NCI-H446 treated with DMSO at 0.1 percent for 48 hours (cell line): ENCODE measurements at places on chromosomes 3 and 15.
A peak's percentile ranks its signal among the peaks of the same experiment; 100 is the strongest.

DNA sequence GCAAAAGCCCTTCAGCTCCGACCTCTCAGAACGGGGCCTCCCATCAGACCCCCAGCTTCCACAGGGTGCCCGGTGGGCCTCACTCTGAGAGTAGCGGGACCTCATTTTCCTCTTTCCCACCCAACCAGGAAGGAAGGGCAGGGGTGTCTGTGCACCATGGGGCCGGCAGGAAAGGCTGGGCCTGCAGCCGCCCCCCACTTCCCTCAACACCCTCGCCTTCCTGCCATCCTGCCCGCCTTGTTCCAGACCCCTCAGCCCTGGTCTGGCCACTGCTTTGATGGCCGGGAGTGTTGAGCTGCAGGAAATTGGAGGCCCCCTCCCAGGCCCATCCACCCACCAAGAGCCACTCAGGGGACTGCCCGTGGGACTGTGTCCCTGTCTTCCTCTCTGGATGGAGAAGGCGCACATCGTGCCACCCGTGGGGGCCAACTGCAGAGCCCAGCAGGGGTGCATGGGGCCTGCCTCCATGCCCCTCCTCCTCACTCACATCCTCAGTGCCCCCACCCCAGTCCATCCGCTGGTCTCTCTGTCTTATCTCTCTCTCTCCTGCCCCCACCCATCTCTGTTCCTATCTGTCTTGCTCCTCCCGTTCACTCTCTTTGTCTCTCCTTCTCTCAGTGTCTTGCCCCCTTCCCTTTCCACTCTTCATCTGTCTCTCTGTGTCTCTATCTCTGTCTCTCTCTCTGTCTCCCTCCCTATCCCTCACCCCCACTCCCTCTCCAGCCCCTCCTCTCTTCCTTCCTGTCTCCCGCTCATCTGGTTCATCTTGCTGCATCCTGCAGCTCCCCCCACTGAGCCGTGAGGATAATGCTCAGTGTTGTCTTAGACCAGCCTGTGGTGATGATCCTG is 1.8 kb upstream of the PLXND1 start:
- no peak for DNase-seq

DNA sequence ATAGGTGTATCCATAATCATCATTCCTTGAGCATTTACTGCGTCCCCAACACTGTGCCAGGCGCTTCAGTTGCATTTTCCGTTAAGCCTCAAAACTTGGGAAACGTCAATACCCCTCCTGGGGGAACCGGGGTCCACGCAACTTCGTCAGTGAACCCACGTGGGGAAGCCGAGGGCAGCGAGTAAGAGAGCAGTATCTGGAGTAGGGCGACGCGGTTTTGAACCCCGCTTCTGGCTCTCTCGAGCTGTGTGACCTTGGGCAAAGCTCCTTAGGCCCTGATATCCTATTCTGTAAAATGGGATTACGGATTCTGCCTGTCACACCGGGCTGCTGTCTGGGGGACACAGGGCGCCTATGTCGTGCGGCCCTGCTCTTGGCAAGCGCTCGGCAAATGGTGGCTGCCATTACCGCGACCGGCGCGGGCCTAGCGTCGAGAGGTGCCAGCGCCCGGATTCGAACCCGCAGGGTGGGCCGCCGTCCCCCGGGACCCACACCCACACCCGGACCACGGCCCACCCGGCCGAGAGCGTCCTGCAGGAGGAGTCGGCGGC is 590 bp downstream of the POLG start:
- no peak for DNase-seq

GRCh38 chr3:14598143-14598569 is 53.4 kb upstream of the CCDC174 start:
- no peak for DNase-seq

DNA sequence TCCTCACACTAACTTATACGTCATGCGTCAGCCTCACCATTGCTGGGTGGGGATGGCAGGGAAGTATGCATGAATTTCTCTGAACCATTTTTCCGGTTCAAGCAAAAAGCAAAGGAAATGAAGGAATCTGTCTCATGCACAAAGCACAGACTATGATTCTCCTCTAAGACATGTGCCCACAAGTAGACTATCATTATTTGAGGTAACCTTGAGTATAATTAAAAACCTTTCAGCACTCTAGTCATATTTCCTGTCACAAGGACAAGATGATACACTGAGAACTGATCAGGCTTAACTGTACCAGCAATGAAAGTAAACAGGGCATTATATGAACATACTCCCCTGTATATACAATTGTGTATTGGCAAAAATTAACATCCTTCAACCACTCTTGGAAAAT is 56.7 kb upstream of the TSC22D2 start:
- DNase-seq, result no peak

DNA sequence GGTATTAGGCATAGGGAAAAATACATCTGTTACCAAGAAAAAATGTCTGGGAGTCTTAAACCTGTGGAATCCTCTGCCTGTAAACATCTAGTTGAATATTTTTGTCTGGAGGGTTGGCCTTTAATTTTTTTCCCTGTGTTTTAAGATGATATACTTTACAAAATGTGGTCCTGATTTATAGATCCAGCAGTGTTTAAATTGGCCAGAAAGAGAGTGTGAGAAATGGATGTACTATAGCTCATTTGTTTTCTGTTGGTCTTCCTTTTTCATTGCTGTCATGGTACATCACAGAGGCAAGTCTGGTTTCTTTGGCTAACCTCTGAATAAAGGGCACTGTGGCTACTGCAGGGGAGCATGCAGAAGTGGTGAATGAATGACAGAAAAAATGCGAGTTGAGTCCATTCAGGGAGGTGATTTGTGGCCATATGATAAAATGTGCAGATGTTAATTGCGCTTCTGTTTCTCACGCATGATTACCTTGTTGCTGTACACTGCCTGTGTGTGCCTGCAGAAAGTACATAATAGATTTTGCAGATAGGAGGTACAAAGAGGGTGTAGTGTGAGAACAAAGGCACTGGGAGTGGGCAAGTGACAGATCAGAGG is 150.0 kb downstream of the NFKBIZ start:
- no peak for DNase-seq

GRCh38 chr15:89071471-89071870 is 16.8 kb upstream of the ABHD2 start:
- no peak for DNase-seq

- DNase-seq, result peak; percentile 94
Measured at GRCh38 chr3:192371870-192372400, 355.4 kb downstream of the FGF12 start.

DNA sequence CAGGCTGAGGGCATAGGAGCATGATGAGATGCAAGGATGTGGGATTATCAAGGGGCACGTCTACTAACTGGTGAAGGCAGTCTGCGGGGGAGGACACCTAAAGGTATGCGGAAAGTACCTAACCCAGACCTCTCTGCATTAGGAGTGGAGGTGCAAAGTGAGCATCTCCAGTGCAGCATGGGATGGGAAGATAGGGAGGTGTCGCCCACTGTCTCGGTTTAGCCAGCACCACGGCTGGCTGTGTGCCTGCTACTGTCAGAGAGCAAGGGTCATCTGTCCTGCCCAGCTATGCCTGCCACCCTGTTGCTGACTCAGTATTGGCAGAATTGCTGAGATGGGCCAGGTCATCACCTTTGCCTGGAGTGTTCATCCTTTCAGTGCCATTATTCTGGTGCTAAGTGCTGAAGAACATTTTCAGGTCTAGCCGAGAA is 40.1 kb downstream of the OXNAD1 start:
- no peak for DNase-seq

- DNase-seq, result no peak
Measured at GRCh38 chr3:106620646-106621045, 751.8 kb upstream of the CBLB start.

GRCh38 chr3:55645422-55645821 is 158.3 kb upstream of the WNT5A start:
- DNase-seq, result no peak

DNA sequence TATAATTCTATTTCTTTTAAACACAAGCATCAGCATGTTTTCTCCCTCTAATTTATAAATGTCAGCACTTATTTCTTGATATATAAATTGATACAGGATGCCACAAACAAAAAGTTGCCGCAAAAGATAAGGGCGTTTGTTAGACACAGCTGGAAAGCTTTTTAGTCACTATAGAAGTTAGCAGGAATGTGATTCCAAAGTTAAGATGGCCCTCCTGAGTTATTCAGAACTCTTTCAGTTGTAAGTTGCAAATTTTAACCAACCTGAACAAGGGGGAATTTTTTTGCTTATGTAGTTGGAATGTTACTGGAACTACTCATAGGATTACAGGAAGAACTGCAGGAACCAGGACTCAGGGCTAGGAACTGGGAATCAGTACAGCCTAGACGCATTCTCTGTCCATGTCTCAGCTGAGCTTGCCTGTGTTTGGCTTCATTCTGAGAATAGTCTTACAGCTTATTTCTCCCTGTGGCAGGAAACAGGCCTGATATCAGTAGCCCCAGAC is 166.3 kb downstream of the VGLL4 start:
- no peak for DNase-seq

GRCh38 chr3:127776347-127776746 is 46.0 kb downstream of the MGLL start:
- DNase-seq, result no peak

DNA sequence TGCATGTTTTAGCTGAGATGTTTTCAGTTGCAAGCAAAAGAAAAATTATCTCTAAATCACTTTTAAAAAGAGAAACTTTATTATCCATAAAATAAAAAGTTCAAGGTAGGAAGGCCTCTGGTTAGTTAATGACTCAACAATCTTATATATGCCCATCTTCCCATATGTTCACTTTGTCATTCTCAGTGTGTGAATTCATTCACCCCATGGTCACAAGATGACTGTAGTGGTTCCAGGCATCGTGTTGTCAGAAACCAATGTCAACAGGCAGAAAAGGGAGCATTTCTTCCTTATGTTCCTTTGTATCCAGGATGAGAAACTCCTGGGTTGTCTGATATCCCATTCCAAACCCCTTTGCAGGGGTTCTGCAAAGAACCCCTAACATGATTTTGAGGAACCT is 119.9 kb upstream of the RAP2B start:
- no peak for DNase-seq

- DNase-seq, result no peak
Measured at GRCh38 chr15:82098674-82099073, 52.9 kb upstream of the MEX3B start.

GRCh38 chr3:58766587-58767282 is 100.2 kb upstream of the FAM3D start:
- DNase-seq, result no peak

- no peak for DNase-seq
Measured at GRCh38 chr15:43266834-43267233, at the start of gene TGM5. Gene TGM5, minus strand, starts transcription at chr15:43266928. Its CDS starts 79 bp downstream, at chr15:43266849.

- DNase-seq, result no peak
Measured at GRCh38 chr15:36545467-36545992, 33.9 kb upstream of the CDIN1 start.

GRCh38 chr3:123376451-123377242 is 72.2 kb downstream of the ADCY5 start:
- no peak for DNase-seq

- DNase-seq, result no peak
Measured at GRCh38 chr3:135576751-135577150, 388.8 kb upstream of the PPP2R3A start.

- no peak for DNase-seq
Measured at GRCh38 chr3:193942516-193943055, 193.4 kb upstream of the HES1 start.

DNA sequence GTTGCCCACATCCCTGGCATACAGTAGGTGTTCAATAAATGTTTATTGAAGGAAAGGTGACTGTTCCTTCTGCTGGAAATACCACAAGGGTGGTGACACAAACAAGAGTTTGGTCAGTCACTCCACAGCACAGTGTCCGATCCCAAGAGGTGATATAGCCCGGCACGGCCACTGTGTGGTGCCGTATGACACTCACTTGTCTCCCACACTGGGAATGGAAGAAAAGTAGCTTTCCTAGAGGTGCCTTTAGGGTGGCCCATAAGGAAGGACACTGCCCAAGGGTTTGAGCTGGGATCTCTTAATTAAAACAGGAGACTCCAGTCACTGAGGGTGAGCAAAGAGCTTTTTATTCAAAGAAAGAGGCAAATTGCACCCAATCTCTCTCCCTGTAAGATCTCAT is 40.5 kb downstream of the TGM4 start:
- no peak for DNase-seq

DNA sequence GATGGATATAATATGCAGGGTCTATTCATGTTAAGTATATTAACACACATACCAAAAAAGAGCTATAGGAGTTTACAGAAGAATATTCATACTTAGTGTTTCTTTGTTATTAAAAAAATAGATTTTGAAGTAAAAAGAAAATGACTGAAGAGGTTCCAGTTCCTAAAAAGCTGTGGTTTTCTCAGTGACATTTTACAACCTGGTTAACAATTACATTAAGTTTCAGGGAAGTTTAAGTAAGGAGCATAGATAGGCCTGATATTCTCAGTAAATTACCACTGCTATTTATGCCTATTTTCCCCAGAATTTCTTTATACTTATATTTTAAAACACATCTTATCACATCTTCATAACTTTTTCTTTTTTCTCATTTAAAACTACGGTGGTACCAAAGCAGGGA is 43.6 kb upstream of the SPTSSB start:
- DNase-seq, result no peak

DNA sequence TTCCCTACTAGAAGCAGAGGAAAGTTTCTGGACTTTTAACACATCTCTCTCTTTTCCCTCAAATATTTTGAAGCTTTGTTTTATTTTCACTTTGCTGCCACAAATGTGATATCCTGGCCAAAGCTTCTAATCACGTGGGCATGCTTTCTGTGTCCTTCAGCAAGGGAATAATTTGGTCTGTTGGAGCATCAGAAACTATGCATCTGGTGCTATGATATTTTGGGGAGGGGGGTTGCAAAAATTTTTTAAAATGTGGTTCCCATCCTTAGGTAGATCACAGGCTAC is 254.2 kb downstream of the GAP43 start:
- no peak for DNase-seq

- no peak for DNase-seq
Measured at GRCh38 chr3:14410503-14411165, 8.2 kb downstream of the SLC6A6 start.

GRCh38 chr3:183099026-183099837 is at the start of gene MCCC1:
Gene MCCC1, minus strand, starts transcription at chr3:183099496. Its CDS starts 56 bp downstream, at chr3:183099440.
- DNase-seq, result peak; percentile 98

DNA sequence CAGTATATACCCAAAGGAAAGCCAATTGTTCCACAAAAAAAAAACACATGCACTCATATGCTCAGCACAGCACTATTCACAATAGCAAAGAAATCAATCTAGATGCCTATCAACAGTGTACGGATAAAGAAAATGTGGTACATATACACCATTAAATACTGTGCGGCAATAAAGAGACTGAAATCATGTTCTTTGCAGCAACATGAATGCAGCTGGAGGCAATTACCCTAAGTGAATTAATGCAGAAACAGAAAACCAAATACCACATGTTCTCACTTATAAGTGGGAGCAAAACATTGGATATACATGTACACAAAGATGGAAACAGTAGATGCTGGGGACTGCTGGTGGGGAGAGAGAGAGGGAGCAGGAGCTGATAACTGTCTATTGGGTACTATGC is 124.2 kb upstream of the AADACL2 start:
- no peak for DNase-seq

GRCh38 chr3:127610105-127610504 is 11.9 kb downstream of the MCM2 start:
- DNase-seq, result no peak

- no peak for DNase-seq
Measured at GRCh38 chr3:57281715-57282114, 10.8 kb downstream of the ASB14 start.

- no peak for DNase-seq
Measured at GRCh38 chr15:79406210-79406609, 25.9 kb upstream of the MINAR1 start.

- DNase-seq, result no peak
Measured at GRCh38 chr3:189531271-189531670, 99.9 kb upstream of the TP63 start.

GRCh38 chr3:8555725-8556472 is 54.3 kb downstream of the LMCD1 start:
- no peak for DNase-seq

- DNase-seq, result no peak
Measured at GRCh38 chr3:45990181-45990580, 5.4 kb downstream of the FYCO1 start.
